Brain pericyte (primary cell): ENCODE measurements at places on chromosomes 1 and 21.

DNA sequence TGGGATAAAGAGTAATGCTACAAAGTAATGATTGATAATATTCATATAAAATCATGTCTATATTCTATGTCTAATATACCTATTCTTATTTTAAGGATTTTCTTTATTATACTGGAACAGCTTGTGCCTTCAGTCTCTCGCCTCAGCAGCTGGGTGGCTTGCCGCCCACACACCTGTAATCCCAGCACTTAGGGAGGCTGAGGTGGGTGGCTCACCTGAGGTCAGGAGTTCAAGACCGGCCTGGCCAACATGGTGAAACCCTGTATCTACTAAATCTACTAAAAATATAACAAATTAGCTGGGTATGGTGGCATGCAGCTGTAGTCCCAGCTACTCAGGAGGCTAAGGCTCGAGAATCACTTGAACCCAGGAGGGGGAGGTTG is 7.6 kb upstream of the TRNAU1AP start:
- DNase-seq = no peak

DNA sequence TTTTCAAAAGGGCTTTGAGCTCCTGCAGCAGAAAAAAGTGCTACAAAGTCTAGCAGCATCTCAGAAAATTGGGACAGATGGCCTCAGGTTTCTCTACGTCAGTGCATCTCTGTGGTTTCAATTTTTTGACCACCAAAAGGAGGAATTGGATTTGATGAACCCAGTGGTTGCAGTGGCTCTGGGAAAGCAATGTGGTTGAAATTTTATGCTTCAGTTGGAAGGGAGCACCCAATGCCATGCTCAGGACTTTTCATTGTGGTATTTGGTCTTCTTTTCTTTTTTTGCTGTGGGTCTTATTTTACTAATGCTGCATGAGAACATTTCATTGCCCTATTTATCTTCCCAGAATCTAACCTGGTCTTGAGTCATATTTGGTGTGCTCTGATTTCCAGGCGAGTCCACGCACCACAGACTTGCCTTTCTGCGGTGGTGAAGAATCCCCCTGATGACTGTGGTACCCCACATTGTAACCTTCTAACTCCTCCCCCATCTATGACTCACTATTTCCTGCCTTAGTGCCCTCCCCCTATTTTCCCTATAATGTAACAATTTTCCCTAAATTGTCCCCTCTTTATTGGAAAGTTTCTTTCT is 56.7 kb downstream of the S1PR1 start:
- no peak for DNase-seq

DNA sequence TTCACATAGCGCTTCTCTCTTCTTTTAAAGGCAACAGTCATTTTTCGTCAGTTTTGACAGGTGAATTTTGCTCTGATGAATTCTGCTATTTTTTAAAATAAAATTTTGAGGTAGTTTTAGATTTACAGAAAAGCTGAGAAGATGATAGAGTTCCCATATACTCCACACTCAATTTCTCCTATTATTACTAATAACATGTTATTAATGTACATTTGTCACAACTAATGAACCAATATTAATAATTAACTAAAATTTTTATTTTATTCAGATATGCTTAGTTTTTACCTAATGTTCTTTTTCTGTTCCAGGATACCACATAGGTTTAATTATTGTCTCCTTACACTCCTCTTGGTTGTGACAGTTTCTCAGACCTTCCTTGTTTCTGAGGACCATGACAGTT is 197.0 kb downstream of the ZC3H11B start:
- no peak for DNase-seq

DNA sequence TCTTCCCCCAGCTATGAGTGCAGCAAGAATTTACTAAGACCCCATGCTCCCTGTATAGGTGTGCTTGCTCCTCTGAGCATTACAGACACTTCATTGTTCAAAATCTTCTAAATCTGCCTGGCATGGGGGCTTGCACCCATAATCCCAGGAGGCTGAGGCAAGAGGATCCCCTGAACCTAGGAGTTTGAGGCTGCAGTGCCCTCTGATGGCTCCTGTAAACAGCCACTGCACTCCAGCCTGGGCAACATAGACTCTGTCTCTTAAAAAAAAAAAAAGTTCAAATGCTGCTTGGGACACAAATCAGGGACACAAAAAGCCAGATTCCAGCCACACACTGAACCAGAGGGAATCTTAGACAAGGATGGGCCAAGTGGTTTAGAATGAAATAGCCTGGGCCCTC is 3.4 kb upstream of the ACOT7 start:
- no peak for DNase-seq

DNA sequence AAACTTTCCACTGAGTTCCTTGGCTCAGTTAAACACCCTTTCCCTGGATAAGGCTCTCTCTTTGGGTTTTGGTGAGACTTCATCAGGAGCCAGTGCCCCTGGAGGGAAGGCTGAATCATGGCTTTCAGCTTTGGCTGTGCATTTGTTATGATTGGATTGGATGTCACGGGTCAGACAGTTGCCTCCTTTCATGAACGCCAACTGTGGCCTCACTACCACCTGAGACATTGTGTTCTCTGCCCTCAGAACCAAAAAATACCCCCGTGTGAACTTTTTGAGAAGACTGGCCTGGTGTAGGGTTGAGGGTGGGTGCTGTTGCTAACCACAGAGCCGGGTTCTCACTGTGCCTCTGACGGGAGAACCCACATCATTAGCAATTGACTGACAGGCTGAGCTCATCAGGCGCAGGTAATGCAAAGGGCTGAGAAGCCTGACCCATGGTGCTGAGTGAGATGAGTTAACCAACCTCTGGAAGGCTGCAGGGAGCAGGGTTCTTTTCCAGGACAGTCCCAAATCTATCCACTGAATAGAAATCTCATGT is 65.6 kb downstream of the HHAT start:
- DNase-seq = no peak

GRCh38 chr1:226119169-226119568 is 56.7 kb downstream of the H3-3A start:
- no peak for DNase-seq

GRCh38 chr1:97174039-97174704 is 452.6 kb downstream of the PTBP2 start:
- no peak for DNase-seq

DNA sequence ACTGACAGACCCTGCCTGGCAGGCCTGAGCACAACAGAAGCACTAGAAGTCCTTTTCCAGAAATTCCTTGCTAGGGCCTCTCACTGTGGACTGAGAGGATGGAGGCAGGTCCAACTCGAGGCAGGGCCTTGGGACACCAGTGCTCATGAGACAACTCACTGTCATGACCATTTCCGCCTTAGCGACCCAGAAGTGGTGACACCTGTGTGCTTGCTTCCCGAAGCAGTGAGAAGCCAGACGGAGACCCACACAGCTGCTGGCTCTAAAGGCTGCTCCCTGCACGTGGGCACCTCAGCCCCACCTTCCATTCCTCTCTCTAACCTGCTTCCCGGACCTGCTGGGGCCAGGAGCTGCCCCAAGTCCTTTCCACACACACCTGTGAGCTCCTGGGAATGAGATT is 33.0 kb downstream of the KCNC4 start:
- DNase-seq = no peak

DNA sequence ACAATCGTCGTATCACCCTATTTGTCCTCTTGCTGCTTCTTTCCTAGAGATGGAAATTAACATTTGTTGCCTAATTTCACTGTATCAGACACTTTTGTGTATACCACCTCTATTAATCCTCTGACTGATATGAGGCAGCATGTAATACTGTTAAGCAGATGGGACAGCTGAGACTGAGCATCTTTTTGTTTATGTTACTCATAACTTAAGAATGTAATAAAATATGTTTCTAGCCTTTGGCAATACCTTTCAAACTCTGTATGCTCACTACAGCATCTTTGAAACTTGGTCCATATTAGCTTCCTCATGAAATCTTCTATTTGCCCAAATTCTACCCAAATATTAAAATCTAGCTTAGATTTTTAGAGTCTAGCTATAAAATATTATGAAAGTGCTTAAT is 2.3 kb downstream of the OR14K1 start:
- DNase-seq = no peak

DNA sequence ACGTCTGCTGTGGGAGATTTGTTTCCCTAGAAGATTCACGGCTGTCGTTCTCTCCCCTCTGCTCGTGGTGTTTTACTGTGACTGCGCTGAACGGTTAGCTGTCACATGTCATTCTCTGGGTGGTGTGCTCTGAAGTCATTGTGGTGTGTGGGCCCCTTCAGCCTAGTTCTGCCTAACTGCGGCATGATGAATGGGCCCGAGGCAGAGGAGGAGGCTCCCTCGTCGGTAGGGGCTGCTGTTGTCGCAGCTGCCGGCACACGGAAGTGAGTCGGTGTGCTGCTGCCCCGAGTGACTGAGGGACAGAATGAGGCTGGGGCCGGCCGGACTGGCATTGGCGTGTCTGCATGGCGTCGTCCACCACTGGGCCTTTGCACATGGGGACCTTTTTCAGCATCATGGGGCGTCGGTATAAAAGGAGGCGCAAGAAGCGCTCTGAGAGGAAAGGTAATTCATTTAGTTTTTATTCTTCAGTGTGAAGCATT is 77.9 kb downstream of the ADARB1 start:
- no peak for DNase-seq
